ENCODE measurements at places on chromosomes 1 and 21. TPM values are rescaled to one million over a fixed set of nuclear protein-coding genes. Genes with fewer than 3 reads are reported as not detected.

- no peak overlapping the region for H3K4me3 ChIP-seq
- no peaks in the 10 kb centered on the region for H3K36me3 ChIP-seq
- no peak overlapping the region for H3K27ac ChIP-seq
- DNase-seq = no peak
- no peaks in the 10 kb centered on the region for H3K4me1 ChIP-seq
- H3K27me3 ChIP-seq = no peaks in the 10 kb centered on the region
These were observed 58.7 kb downstream of the DIP2A start for GRCh38 chr21:46517361-46517760.

- no peak for DNase-seq
- no peaks in the 10 kb centered on the region for H3K27me3 ChIP-seq
- no peaks in the 10 kb centered on the region for H3K4me1 ChIP-seq
- no peaks in the 10 kb centered on the region for H3K36me3 ChIP-seq
- no peak overlapping the region for H3K27ac ChIP-seq
These were observed 293.9 kb upstream of the PLXNA2 start for GRCh38 chr1:208538078-208538477.

GRCh38 chr1:169235568-169235967, 129.1 kb downstream of the ATP1B1 start:
- DNase-seq = no peak
- no peak overlapping the region for H3K4me3 ChIP-seq
- no peaks in the 10 kb centered on the region for H3K36me3 ChIP-seq
- no peak overlapping the region for H3K27ac ChIP-seq
- H3K27me3 ChIP-seq = no peaks in the 10 kb centered on the region

DNA sequence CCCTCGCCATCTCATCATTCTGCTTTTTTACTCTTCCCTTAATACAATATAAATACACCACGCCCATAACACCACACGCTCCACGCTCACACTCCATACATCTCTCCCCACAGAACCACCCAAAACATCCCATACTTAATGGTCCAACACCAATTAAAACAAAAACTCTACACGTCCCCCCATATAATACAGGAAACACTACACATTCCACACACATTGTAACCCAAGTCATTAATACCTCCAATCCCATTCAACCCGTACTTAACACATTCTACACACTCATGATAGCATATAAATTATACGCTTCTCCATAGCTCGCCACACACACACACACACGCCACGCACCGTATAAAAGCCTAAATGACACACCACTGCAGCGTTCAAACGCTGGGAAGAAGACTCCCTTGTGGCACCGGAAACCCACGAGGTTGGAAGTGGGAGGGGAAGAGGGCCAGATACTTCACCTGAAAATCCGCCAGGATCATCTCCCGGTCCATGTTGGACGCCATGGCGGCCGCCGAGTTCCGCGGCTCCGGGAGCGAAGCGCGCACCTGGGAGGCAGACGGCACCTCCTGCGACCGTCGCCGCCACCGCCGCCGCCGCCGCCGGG, 659 bp downstream of the FAF1 start:
- no peaks in the 10 kb centered on the region for H3K27me3 ChIP-seq
- peak; percentile 39 for DNase-seq
- peak overlapping the region; percentile 75 for H3K4me3 ChIP-seq
- H3K36me3 ChIP-seq = no peaks in the 10 kb centered on the region
- H3K4me1 ChIP-seq = no peaks in the 10 kb centered on the region
- H3K27ac ChIP-seq = peak overlapping the region; percentile 88

GRCh38 chr1:48003741-48004531, 6.8 kb upstream of the TRABD2B start:
- no peaks in the 10 kb centered on the region for H3K36me3 ChIP-seq
- no peak overlapping the region for H3K4me3 ChIP-seq
- H3K4me1 ChIP-seq = peaks cover 8% of the 10 kb centered on the region
- peak; percentile 28 for DNase-seq

DNA sequence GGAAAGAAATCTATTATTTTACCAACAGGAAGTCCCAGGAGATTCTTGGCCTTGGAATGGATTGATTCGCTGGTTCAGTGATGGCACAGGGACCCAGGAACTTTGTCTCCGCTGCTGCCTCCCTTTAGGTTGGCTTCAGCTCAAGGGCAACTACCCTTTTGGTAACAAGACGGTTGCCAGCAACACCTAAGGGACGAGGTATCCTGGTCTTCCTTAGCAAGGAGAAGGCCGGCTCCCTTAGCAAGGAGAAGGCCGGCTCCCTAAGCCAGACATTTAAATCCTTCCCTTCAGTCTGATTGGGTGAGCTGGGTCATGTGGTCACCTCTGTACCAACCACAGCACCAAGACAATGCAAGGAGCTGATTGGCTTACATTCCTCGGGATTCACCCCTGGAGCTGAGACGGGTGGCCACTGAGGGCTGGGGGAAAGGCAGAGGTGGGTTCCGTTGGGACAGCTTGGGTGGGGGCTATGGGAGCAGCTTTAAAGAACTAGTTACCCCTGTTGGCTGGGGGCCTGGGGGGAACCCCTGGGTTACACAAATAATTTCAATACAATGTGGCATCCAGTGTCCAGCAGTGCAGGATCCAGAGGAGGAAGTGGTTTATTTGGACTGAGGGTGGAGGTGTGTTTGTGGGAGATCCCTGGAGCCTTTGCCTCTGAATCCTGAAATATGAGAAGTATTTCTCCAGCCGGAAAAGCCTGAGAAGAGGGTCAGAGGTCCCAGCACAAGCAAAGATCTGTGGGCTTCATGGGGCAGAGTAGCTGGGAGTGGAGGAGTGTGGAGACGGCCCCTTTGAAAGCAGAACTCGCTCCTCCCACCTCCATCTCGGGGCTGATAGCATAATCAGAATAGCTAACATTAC, 20.7 kb upstream of the CLIC4 start:
- H3K4me3 ChIP-seq = no peak overlapping the region
- H3K27ac ChIP-seq = peak overlapping the region; percentile 44
- H3K4me1 ChIP-seq = peaks cover 10% of the 10 kb centered on the region
- DNase-seq = no peak
- H3K27me3 ChIP-seq = no peaks in the 10 kb centered on the region

GRCh38 chr1:211483896-211484612, 7.9 kb downstream of the RD3 start:
- DNase-seq = no peak
- no peak overlapping the region for H3K27ac ChIP-seq
- no peak overlapping the region for H3K4me3 ChIP-seq

- DNase-seq = no peak
- H3K36me3 ChIP-seq = no peaks in the 10 kb centered on the region
- no peaks in the 10 kb centered on the region for H3K27me3 ChIP-seq
- no peak overlapping the region for H3K27ac ChIP-seq
These were observed 2.3 kb upstream of the MOB3C start for GRCh38 chr1:46618754-46619415.

GRCh38 chr21:46214478-46215340, 13.9 kb downstream of the LSS start:
- H3K4me3 ChIP-seq = no peak overlapping the region
- no peaks in the 10 kb centered on the region for H3K4me1 ChIP-seq
- DNase-seq = no peak
- no peak overlapping the region for H3K27ac ChIP-seq

- no peaks in the 10 kb centered on the region for H3K36me3 ChIP-seq
- H3K4me3 ChIP-seq = no peak overlapping the region
- peaks cover 4% of the 10 kb centered on the region for H3K4me1 ChIP-seq
- no peak overlapping the region for H3K27ac ChIP-seq
- peaks cover 15% of the 10 kb centered on the region for H3K27me3 ChIP-seq
These were observed 4.4 kb downstream of the KCNN3 start for GRCh38 chr1:154865442-154866256.

DNA sequence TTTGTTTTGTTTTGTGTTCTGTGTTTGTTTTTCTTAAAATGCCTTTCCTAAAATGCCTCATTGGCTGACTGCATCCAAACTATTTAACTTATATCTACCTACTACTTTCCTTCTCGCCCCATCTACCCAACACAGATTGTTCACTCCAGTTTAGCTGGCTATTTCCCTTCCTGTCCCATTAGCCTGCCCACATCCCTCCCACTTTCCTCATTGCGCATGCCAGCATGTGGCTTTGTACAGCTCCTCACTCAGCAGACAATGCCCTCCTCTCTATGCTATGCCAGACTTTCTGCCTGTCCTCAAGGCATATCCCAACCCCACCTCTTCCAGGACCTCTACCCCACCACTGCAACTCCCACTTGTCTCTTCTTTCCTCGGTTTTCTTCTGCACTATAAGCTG, 94.7 kb upstream of the C1orf21 start:
- no peaks in the 10 kb centered on the region for H3K27me3 ChIP-seq
- H3K4me3 ChIP-seq = no peak overlapping the region
- H3K27ac ChIP-seq = no peak overlapping the region
- no peaks in the 10 kb centered on the region for H3K36me3 ChIP-seq

- no peaks in the 10 kb centered on the region for H3K27me3 ChIP-seq
- H3K36me3 ChIP-seq = no peaks in the 10 kb centered on the region
- no peak overlapping the region for H3K4me3 ChIP-seq
- H3K4me1 ChIP-seq = no peaks in the 10 kb centered on the region
- peak overlapping the region; percentile 20 for H3K27ac ChIP-seq
These were observed 17.6 kb downstream of the PBX1 start for GRCh38 chr1:164576291-164577271.

DNA sequence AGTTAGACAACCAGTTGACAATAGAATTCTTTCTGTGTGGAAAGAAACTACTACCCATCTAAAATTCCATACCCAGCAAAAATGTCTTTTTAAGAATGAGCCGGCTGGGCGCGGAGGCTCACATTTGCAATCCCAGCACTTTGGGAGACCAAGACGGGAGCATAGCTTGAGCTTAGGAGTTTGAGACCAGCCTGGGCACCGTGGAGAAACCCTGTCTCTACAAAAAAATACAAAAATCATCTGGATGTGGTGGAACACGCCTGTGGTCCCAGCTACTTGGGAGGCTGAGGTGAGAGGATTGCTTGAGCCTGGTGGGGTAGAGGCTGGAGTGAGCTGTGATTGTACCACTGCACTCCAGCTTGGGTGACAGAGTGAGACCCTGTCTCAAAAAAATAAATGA, 79.2 kb downstream of the SCCPDH start:
- no peak overlapping the region for H3K4me3 ChIP-seq
- no peaks in the 10 kb centered on the region for H3K27me3 ChIP-seq
- H3K36me3 ChIP-seq = no peaks in the 10 kb centered on the region
- no peaks in the 10 kb centered on the region for H3K4me1 ChIP-seq

GRCh38 chr1:184755226-184756065, 788 bp upstream of the EDEM3 start:
- peak overlapping the region; percentile 97 for H3K27ac ChIP-seq
- no peaks in the 10 kb centered on the region for H3K27me3 ChIP-seq
- peaks cover 3% of the 10 kb centered on the region for H3K4me1 ChIP-seq
- H3K36me3 ChIP-seq = no peaks in the 10 kb centered on the region
- DNase-seq = peak; percentile 42

- H3K36me3 ChIP-seq = no peaks in the 10 kb centered on the region
- no peaks in the 10 kb centered on the region for H3K4me1 ChIP-seq
- no peak overlapping the region for H3K27ac ChIP-seq
- no peak for DNase-seq
These were observed 41.6 kb downstream of the ATP6V1G3 start for GRCh38 chr1:198498881-198499280.

- no peak overlapping the region for H3K27ac ChIP-seq
- H3K36me3 ChIP-seq = no peaks in the 10 kb centered on the region
- no peak for DNase-seq
These were observed 21.8 kb upstream of the HSD3B1 start for GRCh38 chr1:119485201-119485600.

- no peak for DNase-seq
- H3K27ac ChIP-seq = no peak overlapping the region
- no peak overlapping the region for H3K4me3 ChIP-seq
- no peaks in the 10 kb centered on the region for H3K36me3 ChIP-seq
These were observed 213.7 kb upstream of the CSF3R start for GRCh38 chr1:36696261-36696940.

DNA sequence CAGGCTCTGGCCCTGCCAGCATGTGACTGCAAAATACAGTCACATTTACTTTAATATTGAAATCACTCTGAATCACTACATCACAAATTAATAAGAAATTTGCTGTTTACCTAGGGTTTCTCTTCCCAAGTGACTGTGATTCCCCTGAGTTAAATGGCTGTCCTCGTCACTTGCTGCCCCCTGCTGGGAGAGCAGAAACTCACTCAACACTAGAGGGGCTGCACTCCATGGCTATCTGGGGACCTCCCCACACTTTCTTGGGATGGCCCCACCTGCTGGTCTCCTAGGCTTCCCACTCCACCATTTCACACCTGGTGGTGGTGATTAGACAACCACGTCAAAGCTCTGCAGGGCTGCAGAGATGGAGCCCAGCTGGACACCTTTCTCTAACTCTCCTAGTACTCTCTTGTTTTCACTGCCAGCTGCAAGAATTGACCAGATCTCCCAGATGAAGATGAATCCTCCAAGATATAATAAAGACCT, 63.4 kb downstream of the CD2 start:
- H3K27me3 ChIP-seq = no peaks in the 10 kb centered on the region
- no peak overlapping the region for H3K27ac ChIP-seq
- no peaks in the 10 kb centered on the region for H3K36me3 ChIP-seq
- no peak overlapping the region for H3K4me3 ChIP-seq
- H3K4me1 ChIP-seq = no peaks in the 10 kb centered on the region

DNA sequence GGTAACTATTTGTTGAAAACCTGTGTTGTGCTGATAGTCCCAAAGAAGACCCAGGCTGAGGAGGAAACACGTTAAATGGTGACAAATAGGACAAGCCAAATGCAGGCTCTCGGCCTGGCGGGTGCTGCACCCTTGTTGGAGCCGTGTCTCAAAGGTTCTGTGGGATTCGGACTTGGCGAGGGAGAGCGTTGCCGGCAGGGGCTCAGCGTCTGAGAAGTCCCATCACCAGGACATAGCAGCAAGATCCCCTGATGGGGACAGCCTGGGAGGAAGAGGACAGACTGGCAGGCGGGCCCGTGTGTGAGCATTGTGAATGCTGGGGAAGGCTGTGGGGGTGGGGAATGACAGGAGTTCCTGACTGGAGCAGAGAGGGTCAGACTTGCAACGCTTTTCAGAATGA, 142.5 kb downstream of the PGBD5 start:
- H3K4me3 ChIP-seq = no peak overlapping the region
- H3K36me3 ChIP-seq = no peaks in the 10 kb centered on the region
- H3K27me3 ChIP-seq = no peaks in the 10 kb centered on the region
- no peak overlapping the region for H3K27ac ChIP-seq
- peaks cover 5% of the 10 kb centered on the region for H3K4me1 ChIP-seq

DNA sequence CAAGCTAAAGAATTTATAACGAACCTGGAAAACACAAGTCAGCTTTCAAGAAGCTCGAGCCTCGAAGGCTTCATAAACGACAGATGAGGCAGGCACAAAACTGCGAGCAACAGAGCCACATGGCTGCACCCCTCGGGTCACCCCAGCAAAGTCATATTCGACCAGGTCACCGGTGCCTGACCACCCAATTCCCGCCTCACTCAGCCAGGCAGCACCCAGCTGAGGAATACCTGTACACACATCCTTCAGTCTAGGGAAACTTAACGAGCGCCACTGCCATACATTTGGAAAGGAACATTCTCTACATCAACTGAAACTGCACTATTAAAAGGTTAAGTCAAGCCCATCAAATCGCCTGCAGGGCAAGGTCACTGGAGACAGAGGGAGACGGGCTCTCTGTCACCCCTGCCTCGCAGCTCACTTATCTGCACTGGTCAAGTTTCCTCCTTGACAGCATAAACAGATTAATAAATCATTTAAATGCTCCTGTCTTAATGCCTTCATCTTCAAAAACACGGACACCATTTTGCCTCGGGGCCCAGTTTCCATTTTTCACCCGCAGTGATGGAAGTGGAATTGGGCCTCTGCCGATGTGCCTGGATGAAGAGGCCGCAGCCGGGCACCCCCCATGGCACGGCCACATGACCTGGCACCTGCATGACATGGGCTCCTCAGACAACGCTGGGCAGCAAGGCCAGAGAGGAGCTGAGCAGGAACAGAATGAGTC, 20.6 kb downstream of the NPHP4 start:
- no peaks in the 10 kb centered on the region for H3K27me3 ChIP-seq
- H3K4me3 ChIP-seq = no peak overlapping the region
- H3K27ac ChIP-seq = no peak overlapping the region
- H3K36me3 ChIP-seq = no peaks in the 10 kb centered on the region

Gene CXADR
- total RNA-seq = 93.9 TPM

Gene LEMD1
- total RNA-seq = 0.77 TPM

Gene ZBTB21
- 10.2 TPM for total RNA-seq

Gene LCE6A
- not detected for total RNA-seq

Gene SLC39A1
- total RNA-seq = 90.9 TPM
